ENCODE measurements at places on chromosomes 1 and 21. TPM values are rescaled to one million over a fixed set of nuclear protein-coding genes. Genes with fewer than 3 reads are reported as not detected.

DNA sequence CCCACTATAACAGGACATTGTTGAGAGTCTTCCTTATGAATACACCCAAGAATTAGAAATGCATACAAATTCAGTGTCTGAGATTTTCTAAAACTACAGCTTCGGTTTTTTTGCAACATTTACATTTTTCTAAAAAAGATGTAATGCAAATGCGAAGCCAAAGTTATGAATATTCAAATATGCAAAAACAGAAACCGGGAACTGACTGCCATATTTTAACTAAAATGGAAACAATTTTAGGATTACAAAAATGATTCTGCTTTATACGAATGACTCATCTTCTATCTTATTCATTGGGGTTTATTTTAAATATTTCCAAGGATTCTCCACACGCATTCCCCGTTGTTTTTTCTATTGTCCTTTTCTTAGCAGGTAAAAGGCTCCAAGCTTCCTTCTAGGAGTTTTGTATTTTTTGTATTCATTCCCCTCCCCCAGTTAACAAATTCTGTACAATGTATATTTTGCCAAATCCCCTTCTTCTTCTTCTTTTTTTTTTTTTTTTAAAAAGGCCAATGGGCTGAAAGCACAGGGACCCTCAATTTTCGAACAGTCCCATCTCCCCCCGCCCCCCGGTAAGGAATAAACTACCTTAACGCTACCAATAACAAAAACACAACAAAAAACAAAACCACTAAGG lies 1.0 kb downstream of the ARPC5 start:
- no peak for DNase-seq

GRCh38 chr1:32100359-32100758 lies 7.5 kb upstream of the KPNA6 start:
- no peak for DNase-seq

GRCh38 chr21:17793246-17794123 lies 25.7 kb downstream of the C21orf91 start:
- no peak for DNase-seq

DNA sequence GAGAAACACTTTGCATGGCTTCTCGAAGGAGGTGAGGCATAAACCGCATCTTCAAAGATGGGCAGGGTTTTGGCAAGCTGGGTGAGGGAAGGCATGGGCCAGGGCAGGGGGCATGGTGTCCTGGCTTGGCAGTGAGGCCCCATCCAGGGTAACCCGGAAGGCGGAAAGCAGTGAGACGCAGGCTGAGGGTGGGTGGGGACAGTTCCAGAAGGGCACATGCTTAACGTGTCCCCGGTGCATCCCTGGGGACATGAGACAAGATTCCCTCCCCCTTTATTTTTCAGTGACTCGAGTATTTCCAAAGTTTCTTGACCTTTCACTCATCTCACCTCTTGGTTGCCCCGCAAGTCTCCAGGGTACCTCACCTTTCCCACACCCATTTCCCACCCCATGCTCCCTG lies 122.8 kb upstream of the SLC25A33 start:
- DNase-seq = no peak

GRCh38 chr21:39531840-39532239 lies 80.1 kb downstream of the SH3BGR start:
- no peak for DNase-seq

GRCh38 chr1:9145021-9145668 lies 16.2 kb upstream of the GPR157 start:
- no peak for DNase-seq

DNA sequence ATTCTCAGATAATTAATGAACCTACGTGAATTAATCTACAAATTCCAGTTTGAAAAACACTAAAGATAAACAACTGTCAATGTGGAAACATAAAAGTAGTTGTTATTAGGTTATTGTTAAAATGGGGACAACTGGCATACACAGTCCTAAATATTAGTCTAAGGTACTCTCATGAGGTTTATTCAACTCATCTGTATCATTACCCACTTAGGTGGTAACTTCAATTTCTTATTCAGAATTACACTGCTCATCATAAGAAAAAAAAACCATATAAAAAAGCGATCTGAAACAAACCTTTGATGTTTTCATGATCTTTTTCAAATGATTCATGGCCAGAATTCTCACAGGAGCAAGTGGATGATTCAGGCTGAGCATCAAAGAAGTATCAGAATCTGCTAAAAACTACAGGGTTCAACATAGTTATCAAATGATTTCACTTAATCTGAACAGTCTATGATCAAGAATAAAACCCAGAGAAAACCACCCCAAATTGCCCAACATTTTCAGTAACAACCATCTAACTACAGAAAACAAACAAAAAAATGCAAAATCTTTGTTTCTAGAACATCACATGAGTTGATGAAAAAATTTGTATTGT lies 13.7 kb downstream of the HEATR1 start:
- no peak for DNase-seq

GRCh38 chr1:155971910-155972809 lies 6.2 kb downstream of the ARHGEF2 start:
- no peak for DNase-seq

GRCh38 chr21:26684889-26685288 lies 111.8 kb upstream of the CYYR1 start:
- no peak for DNase-seq

GRCh38 chr1:15261155-15262002 lies 14.4 kb downstream of the FHAD1 start:
- no peak for DNase-seq

Gene HMGB4
- total RNA-seq = not detected

Gene DHX9
- total RNA-seq = 116 TPM

Gene RGS13
- total RNA-seq = 3.1 TPM

Gene IL23R
- total RNA-seq = not detected

Gene PGLYRP4
- total RNA-seq = not detected

All from Peyer's patch (tissue), 4 donors.